ENCODE measurements at places on chromosomes 12 and 14.

- no peak for ATAC-seq
Observed at GRCh38 chr14:70563869-70564268, 29.1 kb upstream of the ADAM20 start.

- no peak for ATAC-seq
Observed at GRCh38 chr14:99382781-99383471, 97.7 kb downstream of the SETD3 start.

DNA sequence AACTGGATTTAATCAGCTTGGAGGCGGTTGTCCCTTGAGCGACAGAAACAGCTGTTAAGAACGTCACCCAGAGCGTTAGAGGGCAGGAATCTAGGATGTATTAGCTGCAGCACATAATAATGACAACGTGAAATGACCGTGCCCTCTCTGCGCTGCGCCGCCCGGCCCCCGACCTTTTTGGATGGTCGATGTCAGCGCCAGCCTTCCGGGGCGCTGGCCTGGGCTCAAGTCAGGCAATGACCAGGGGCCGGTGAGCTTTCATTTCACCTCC lies 427 bp upstream of the TMEM120B start:
- peak; percentile 27 for ATAC-seq

DNA sequence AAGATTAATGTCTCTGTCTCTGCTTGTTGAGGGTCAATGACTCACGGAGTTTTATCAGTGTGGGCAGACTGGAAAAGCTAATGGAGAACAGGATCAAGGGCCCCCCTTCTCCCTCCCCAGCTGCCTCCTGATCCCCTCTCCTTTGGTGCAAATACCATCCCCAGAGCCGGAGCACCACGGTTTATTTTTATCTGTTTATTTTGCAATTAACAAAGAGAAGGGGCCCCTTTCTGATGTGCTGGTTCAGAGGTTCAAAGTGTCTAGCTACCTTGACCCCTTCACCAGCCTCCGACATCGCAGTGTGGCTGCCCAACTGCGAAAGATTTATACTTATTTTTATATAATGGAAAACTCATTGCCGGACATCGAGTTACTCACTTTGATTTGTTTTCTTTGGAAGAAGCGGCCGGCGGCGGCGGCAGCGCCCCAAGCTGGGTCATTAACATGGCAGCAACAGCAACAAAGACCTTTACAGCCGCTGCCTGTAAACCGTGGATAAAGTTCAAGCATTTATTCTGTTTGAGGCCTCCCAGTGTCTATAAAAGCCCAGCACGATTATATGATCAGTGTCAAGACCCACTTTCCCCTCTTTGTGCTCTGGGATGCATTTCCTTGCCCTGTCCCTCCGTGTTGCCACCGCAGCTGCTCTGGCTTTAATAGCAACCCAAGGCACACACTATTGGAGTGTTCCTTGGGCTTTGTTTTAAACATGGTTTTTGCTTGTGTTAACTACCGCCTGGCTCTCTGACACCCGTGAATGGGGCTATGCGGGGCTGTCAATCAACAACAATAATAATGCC lies 47.4 kb upstream of the PARP11 start:
- no peak for ATAC-seq

DNA sequence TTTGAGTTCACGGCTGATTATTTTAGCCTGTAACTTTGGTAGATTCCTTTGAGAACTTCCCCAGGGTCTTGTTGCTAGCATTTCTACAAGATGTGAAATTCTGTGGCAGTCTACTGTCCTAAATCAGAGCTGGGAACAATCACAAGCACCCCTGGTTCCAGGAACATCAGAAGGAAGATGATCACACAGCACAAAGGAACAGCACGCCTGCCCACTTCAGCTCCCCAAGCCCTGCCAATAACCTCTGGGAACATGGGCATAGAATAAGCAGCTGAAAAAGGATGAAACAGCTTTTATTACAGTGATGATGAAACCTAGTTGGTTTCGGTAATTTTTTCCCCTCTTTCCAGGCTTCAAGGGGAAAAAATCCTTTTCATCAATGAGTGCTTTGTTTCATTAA lies 12.3 kb downstream of the GPR19 start:
- no peak for ATAC-seq

DNA sequence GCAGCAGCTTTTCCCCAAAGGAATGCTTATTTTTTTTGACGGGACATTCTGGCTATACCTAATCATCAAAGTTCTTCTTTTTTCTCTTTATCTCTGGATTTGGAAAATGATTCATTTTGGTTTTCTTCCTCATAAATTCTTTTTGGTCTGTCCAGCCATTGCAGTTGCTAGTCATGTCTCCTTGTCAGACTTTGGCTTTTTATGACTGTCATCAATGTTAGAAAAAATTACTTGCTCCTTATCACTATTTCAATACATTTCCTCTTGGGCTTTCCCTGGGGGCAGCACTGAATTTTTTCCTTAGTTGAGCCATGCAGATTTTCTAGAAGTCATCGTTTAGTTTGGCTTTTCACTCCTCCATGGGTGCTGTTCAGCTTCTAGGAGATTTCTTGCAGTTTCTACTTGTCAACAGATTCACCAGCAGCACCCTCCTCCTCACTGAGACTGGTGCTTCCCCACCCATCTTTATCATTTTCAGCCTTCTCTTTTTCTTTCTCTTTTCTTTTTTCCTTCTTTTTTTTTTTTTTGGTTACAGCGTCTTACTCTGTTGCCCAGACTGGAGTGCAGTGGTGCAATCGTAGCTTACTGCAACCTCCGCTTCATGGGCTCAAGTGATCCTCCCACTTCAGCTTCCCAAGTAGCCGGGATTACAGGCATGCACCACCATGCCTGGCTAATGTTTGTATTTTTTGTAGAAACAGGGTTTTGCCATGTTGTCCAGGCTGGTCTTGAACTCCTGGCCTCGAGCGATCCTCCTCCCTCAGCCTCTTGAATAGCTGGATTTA lies 5.2 kb downstream of the ADIPOR2 start:
- no peak for ATAC-seq

DNA sequence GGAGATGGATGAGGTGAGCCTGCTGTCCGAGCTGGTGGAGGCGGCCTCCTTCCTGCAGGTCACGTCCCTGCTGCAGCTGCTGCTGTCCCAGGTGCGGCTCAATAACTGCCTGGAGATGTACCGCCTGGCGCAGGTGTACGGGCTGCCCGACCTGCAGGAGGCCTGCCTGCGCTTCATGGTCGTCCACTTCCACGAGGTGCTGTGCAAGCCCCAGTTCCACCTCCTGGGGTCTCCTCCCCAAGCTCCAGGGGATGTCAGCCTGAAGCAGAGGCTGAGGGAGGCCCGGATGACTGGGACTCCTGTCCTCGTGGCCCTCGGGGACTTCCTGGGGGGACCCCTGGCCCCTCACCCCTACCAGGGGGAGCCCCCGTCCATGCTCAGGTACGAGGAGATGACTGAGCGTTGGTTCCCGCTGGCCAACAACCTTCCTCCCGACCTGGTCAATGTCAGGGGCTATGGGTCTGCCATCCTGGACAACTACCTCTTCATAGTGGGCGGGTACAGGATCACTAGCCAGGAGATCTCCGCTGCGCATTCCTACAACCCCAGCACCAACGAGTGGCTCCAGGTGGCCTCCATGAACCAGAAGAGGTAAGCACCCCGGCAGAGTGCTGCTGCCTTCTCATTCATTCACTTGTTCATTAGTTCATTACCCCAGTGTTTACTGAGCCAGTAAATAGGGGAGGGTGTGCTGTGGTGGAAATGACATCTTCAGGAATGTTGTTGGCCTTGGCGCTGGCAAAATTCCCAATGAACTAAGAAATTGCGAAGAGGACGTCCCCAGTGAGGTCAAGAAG lies 774 bp upstream of the MANSC4 start:
- ATAC-seq: peak; percentile 31

DNA sequence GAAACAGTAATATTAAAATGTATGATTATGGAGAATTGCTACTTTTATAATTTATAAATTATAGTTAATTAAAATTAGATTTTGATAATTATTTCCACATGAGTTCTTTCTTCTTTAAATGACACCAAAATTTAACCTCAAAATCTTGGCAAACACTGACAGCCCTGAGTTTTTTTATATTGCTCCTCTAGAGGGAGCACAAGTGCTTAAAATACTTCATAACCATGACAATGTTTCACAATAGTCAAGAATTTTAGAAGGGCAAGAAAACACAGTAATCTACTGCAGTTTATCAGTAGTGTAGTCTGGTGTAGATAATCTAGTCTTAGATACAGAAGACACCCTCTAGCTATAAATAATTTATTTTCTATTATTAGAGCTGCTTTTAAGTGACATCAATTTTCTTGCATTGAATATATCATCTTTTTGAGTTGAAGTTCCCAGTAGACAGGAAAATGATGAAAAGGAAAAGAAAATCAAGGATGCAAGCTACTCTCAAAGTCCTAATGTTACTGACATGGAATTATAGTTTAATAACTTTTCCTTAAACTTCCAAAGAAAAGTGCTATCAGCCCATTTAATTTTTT lies 14.3 kb upstream of the PTGER2 start:
- ATAC-seq: peak; percentile 51

GRCh38 chr12:104665296-104665695 lies 208.5 kb downstream of the CHST11 start:
- ATAC-seq: peak; percentile 83

- no peak for ATAC-seq
Observed at GRCh38 chr12:75848431-75848925, 183.1 kb downstream of the PHLDA1 start.

DNA sequence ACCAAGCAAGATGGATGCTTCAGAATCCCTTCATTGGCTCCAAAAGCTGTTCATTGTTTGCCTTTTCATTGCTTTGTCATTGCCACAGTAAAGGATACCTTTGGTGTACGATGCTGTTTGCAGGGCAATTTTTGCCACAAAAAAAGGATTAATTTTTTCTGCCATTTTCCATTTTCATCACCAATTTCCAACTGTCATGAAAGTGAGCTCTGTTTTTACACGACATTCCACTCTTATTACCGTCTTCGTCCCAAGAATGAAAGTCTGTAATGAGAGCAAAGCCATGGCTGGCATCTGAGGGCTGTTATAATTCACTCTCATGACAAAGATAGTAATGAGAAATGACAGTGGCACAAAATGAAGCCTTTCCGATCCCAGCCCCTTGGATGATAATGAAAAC lies 272.7 kb upstream of the DCN start:
- ATAC-seq: no peak

DNA sequence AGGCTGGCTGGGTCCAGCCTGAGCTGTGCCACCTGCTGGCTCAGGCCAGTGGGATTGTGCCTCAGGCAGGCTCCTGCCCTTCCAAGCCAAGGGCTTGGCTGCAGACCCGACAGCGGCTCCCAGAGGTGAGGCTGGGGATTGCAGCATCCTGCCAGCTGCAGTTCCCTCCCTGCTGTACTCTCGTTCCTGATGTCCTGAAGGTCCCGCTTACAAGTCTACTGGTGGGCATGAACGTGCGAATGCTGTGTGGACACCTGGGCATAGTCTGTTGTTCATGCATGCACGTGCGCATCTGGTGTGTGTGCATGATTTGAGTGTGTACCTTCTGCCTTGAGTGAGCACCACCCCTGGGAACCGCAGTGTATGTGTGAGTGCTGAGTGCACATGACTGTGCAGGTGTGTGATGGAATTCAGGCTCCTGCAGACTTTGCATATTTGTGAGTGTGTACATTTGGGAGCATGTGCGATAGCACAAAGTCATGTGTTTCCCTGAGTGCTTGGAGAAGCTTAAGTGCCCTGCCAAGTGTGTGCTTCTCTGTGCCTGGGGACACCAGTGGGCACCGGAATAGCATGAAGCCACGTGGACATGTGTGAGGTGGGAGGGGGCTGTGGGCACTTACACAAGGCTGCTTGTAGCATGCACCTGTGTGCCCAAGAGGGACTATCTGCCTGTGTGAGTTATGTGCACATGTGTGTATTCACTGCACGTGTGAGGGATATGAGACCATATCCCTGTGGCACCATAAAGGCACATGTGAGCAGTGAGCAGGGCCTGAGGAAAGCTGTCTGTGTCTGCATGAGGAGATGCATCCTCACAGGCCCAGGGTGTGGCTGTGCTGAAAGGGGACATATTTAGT lies 19.3 kb upstream of the KRT7 start:
- ATAC-seq: peak; percentile 34

- ATAC-seq: no peak
Observed at GRCh38 chr12:15751741-15752140, 37.4 kb downstream of the EPS8 start.

- no peak for ATAC-seq
Observed at GRCh38 chr12:66467932-66468331, 165.6 kb downstream of the HELB start.

- no peak for ATAC-seq
Observed at GRCh38 chr12:118259079-118259478, 113.6 kb downstream of the TAOK3 start.

GRCh38 chr14:102320033-102320660 lies 601 bp downstream of the ZNF839 start:
- ATAC-seq: peak; percentile 38

- no peak for ATAC-seq
Observed at GRCh38 chr14:23877111-23877510, 76.5 kb upstream of the DHRS4 start.

GRCh38 chr14:78010688-78011087 lies 159.5 kb upstream of the NRXN3 start:
- ATAC-seq: no peak

DNA sequence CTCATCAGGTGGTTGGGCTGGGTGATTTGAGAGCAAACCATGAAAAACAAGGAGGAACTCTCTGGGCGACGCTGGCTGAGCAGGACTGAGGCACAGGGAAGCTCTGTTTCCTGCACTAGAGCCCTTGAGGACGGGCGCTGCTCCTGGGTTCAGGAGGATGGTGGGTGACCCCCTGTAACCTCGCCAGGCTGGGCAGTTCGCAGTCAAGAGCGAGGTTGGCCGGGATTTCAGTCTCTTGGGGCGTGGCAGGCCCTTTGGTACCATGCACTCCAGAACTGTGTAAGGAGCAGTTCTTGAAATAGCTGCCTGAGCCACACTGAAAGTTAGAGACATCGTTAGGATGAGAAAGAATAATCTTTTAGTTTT lies 202.2 kb downstream of the TSPAN9 start:
- ATAC-seq: no peak
